ENCODE measurements at places on chromosomes 1 and 21.
A peak's percentile ranks its signal among the peaks of the same experiment; 100 is the strongest.

DNA sequence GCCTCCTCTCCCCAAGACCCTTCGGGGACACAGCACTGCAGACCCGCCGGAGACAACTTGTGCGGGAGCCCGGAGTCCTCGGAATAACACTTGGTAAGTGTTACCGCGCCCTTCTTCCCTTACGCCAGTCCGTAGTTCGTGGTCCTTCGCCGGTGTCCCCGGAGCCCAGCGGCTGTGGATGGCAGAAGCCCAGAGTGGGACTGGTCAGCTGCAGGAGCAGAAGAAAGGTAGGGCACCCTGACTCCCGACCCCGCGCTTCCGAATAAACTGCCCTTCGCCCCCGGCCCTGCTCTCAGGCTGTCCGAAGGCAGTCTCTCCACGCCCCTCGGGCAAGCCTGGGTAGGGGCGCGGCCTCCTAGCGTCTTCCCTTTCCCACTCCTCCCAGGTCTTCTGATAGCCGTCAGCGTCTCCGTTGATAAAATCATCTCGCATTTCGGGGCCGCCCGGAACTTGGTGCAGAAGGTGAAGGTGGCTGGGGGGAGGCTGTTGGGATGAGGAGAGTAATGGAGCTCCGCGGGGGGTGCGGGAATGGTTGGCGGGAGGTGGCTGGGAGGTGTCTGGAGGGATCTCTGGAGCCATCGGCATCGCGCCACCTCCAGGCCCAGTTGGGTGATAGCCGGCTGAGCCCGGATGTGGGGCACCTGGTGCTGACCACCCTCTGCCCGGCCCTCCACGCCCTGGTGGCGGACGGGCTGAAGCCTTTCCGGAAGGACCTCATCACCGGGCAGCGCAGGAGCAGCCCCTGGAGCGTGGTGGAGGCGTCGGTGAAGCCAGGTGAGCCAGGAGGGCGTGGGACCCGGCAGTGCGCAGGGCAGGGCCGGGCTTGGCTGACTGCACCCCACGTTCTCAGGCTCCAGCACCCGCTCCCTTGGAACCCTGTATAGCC is 4.3 kb downstream of the RUSC1 start:
- peak; percentile 32 for DNase-seq

DNA sequence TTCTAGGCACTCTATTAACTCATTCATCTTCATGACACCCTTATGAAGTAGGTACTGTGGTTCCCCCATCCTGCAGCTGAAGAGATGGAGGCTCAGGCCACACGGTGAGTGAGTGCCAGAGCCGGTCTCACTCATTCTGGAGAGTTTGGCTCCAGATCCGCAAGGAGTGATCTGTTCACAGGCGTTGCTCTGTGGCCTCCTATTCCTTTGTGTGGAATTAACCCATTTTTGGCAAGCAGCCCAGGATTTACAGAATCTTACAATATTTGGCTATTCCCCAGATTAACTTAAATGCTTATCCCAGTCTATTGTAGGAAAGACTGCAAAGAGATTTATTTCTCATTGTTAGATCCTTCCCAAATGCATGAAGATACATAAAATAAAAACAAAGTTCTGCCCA is 29.6 kb downstream of the KIAA0040 start:
- DNase-seq, result no peak

GRCh38 chr1:87170157-87170556 is 158.5 kb upstream of the LMO4 start:
- DNase-seq, result no peak

- no peak for DNase-seq
These were observed 25.9 kb downstream of the PCBP3 start for GRCh38 chr21:45669382-45669781.

GRCh38 chr21:30577766-30578165 is 12.4 kb downstream of the KRTAP22-2 start:
- DNase-seq, result no peak

DNA sequence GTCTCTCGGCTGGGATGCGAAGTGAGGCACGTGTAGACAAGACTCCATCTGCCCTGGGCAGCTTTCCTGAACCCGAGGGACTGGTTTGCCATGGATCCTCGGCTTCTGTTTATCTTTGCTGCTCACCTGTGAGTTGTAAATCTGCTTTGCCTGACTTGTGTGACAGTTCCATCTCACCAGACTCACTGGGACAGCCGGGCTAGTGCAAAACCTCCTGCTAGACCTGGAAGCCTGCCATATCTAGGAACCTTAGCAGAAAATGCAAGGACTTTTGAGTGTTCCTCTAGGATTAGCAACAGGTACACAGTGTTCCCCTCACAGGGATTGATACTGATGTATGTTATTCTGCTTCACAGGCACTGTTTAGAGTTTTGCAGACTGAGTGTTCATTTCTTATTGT is 218.6 kb downstream of the URB2 start:
- no peak for DNase-seq

DNA sequence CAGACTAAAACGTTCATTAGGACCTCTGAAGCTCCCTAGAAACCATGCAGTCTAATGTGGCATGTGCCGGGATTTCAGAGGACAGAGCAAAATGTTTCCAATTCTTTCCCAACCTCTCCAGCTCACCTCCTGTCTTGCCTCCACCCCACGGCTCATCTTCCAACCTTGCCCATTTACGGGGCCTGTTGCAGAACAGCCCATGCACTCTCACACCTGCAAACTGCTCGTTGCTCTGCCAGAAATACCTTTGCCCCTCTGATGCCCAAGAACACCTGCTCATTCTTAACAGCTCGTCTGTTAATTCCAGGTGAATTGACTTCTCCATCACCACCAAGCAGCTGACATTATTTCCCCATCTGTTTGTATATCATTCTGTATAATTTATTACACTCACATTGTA is 53.9 kb upstream of the LBR start:
- no peak for DNase-seq

DNA sequence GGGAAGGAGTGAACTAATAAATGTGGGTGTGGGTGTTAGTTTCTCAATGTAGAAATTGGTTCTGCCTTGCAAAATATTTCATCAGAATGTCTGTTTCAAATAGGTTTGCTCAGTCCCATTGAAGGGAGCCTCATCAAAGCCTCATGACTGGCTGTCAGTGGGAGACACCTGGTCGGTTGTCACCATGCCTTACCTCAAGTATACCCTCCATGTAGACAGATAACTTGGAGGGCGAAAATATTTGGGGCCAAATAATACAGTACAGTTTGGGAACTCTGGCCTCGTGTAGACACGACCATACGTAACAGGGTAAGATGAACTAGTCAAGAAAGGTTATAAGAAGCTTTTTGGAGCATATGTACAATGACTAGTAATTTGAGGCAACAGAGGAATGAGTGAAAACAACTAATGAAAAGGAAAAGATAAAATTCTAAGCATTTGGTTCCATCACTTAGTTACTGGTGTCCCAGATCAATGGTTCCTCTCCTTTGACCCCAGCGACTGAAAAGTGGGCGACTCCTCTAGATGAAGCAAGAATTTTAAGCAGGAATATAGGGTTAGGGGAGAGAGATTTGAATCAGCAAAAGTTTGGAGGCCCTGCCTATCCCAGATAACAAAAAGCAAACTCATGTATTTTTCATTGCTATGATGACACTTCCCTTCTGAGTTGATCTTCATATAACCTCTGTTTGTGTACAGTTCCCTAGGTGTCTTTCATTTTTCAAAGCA is 163.9 kb downstream of the LRRC40 start:
- no peak for DNase-seq

- no peak for DNase-seq
These were observed 24.1 kb downstream of the ACTA1 start for GRCh38 chr1:229409616-229410369.

DNA sequence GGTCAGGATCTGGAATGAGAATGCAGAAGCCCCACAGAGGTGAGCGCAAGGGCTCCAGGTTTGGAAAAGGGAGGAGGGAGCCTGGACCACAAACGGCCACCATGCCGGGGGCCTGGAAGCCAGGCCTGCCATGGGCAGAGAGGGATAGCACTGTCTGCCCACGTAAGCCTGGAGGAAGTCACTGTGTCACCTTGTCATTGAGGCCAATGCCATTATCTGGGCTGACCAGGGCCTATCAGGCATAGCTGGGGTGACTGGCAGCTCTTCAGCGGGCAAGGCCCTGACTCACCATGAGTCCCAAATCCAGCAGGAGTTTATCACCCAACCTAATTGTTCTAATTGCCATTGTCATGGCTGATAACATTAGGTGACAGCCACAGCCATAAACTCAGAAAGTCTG is 84.6 kb downstream of the MATN1 start:
- no peak for DNase-seq

DNA sequence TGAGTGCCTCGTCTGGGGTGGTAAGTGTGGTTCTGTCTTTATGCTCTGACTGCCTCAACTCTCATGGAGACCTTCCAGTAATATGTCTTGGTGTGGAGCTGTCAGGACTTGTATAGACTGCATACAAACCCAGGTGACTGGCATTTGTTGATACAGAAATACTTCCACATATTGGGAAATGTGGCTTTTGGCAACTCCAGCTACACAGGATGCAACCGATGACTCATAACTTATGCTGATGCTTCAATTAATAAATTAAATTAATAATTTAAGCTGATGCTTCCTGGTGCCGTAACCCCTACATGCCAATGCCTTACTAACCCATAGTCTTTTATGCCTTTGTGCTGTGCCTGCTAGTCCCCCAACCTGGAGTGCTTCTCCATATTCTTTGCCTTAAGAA is 72.3 kb upstream of the ARTN start:
- peak; percentile 64 for DNase-seq

DNA sequence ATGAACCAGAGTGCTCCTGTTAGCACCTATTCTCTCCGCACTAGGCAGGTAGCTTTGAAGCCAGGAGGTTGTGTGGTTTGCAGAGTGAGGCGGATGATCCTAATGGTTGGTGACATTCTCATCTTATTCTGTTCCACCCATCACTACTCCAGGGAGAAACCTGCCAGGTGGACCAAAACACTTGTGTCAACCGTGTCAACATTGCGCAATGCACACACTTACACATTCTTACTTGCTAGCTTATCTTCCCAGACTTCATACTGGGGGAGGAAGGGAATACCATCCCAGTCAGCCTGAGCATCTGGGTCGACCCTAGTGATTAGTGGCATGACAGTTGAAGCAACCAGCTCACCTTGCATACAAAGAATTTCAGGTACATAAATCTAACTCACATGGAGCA is 236.9 kb downstream of the RPS6KC1 start:
- DNase-seq, result no peak

- DNase-seq, result no peak
These were observed 431.3 kb downstream of the MRPL39 start for GRCh38 chr21:25175938-25176337.

DNA sequence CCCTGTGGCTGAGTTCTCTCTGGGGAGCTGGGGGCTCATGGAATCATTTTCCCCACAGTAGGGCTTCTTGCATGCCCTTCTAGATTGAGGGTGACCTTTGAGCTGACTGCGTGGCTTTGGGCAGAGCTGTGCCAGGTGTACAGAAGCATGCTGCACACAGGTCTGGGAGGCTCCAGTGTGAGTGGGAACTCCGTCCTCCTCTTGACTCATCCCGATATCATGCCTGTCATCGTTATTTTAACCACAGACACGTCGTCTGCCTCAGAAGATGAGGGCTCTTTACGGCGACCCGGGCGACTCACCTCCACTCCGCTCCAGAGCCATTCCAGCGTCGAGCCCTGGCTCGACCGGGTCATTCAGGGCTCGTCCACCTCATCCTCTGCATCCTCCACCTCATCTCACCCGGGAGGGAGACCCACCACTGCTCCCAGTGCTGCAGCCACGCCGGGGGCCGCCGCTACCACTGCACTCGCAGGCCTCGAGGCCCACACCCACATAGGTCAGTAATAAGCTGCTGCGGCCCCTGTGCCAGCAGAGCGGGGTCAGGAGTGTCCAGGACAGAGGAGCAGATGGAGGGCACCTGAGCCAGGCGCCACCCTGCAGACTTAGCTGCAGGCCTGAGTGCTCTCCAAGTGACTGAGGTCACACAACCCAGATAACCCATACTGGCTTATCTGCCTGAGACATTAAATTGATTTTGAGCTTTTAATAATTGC is 39.8 kb downstream of the DIP2A start:
- no peak for DNase-seq

GRCh38 chr1:229753764-229754551 is 127.9 kb downstream of the URB2 start:
- DNase-seq, result no peak

- no peak for DNase-seq
These were observed 25.3 kb upstream of the SYT6 start for GRCh38 chr1:114178936-114179335.
